Right atrium auricular region (tissue), 2 donors: ENCODE measurements at places on chromosomes 4 and X.

- DNase-seq = no peak
These were observed 65.8 kb downstream of the TEC start for GRCh38 chr4:48203819-48204218.

DNA sequence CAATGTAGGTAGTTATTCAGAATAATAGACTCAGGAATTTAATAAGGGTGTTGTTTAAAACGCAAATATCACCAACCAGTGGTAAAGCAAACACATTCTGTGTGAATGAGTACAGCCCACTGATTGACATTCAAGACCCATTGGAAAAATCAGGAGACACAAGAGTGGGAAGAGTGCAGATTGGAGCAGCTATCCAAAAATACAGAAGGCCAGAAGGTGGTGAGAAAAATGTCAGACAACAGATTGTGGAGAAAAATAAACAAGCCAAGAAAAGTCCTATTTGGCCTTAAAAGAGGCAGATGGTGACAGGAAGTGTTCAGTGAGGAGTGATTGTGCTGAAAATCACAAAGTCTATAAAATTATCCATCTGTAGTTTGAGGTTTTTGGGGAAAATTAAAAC lies 39.3 kb downstream of the CPE start:
- DNase-seq = no peak

GRCh38 chrX:96425200-96425599 lies 259.4 kb upstream of the DIAPH2 start:
- DNase-seq = no peak

DNA sequence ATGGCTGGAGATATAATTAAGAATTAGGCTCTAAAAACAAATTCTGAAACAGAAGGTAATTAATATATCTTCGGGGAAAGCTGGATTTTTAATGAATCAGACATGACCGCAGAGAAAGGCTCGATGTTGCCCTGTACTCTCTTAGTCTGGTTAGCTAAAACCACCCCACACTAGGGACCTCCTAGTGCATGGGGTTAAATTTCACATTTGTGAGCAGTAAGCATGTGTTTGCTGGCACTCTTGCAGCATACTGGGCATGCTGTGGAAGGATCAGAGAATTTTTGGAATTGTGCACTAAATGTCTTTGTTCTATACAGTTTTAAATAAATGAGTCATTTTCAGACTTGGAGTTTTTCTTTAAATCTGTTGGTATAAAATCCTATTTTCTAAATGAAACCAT lies 475.6 kb upstream of the FTHL17 start:
- no peak for DNase-seq

DNA sequence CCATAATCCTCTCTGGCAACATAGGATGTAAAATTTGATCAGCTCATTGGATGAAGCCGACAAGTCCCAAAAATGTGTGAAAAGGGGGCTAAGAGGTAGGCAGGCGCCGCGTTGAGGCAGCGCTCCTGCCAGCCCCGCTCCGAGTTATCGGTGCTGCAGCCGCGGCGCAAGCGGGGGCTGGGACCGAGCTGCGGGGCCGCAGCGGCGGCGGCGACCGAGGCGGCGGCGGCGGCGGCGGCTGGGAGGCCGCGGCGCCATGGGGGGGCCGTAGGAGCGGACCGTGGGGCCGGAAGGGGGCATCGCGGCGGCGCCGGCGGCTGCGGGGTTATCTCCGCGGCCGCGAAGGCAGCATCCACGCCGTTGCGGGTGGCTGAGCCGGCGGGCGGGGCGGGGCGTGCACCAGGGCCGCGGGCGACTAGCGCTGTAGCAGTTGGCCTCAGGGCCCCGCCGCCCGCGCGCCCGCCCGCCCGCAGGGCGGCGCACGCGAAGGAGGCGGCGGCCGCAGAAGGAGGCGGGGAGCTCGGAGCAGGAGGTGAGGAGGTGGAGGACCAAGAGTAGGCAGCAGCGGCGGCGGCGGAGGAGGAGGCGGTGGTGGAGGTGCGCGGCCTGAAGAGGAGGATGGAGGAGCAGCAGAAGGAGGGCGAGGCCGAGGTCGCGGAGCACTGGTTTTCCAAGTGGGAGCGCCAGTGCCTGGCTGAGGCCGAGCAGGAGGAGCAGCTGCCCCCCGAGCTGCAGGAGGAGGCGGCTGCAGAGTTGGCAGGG lies 126.0 kb upstream of the CXorf66 start:
- no peak for DNase-seq

- no peak for DNase-seq
These were observed 3.7 kb downstream of the MMRN1 start for GRCh38 chr4:89898304-89898716.

DNA sequence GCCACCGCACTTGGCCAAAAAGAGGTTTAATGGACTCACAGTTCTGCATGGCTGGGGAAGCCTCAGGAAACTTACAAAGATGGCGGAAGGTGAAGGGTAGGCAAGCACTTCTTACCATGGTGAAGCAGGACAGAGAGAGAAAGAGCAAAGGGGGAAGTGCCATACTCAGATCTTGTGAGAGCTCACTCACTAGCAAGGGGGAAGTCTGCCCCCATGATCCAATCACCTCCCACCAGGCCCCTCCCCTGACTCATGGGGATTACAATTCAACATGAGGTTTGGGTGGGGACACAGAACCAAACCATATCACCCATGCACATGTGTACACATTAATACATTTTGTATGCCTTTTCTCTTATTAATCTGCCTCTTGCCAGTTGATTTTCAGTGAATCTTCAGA lies 77.2 kb upstream of the HSD17B10 start:
- DNase-seq = no peak

DNA sequence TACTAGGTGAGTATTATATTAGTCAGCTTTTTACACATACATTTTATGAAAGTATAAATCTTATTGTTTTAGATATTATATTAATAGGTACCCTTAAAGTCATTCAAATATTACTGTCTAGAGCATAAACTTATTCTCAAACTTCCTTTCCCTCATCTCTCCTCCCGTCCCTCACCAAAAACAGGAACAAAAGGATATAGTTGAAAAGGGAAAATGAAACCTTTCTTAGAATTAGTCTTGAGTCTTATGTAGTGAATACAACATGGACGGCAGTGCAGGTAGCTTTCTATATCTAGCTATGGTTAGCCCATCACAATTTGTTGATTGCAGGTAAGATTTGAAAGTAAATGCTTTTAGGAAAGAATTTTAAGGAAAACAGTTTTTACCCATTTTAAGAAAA lies 65.6 kb downstream of the RBPJ start:
- DNase-seq = no peak

GRCh38 chr4:98568941-98569663 lies 89.3 kb downstream of the TSPAN5 start:
- no peak for DNase-seq

GRCh38 chr4:81786063-81786763 lies 314.5 kb upstream of the RASGEF1B start:
- no peak for DNase-seq

DNA sequence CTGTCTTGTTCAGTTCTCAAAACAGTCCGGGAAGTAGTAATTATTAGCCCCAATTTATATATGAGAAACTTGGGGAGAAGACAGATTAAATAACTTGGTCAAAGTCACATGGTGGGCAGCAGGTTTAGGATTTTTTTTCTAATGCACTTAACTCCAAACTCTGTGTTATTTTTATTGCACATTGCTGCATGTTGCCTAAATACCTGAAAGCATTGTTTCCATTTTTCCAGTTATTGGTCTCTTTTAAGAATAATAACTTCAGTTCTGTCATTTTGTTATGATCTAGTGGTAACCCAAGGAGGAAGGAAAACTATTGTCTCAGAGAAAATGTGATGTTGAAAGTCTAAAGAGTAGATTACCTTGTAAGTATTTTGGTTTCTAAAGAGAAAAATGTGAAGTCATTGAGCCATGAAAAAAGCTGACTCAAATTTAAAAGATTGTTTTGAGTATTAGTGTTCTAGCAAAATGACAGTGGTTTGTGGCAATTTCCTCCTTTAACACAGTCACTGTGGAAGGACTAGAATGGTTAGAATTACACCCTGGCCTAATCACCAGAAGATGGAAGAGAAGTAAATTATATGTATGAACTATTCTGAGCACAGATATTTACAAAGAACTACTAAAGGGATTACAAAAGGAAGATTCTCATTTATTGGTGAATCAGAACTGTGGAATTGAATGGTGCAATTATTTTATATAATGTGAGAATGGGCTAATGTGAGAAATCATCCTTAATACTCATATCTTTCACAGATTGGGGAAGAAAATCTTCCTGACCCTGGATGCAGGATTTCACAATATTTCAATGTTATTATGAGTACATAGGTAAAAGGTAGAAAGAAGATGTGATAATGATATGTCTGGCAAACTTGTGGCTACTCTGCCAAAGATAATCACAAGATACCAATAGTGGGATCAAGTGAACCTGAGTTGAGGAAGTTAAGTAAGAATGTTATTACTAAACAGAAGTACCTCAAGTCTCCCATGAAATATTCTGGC lies 21.7 kb upstream of the CXCL8 start:
- no peak for DNase-seq

DNA sequence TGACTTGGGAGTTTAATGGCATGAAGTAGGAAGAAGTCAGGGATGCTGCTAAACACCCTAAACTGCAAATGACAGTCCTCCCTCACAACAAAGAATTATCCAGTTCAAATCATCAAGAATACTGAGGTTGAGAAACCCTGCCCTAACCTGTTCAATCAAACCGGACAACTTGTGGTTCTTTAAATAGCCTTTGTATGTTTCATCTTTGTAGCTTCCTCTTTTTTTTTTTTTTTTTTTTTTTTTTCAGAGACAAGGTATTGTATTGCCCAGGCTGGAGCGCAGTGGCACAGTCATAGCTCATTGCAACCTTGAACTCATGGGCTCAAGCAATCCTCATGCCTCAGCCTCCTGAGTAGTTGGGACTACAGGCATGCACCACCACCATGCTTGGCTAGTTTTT lies 52.5 kb upstream of the TTC29 start:
- DNase-seq = no peak
